ENCODE measurements at places on chromosomes 2 and 18.

DNA sequence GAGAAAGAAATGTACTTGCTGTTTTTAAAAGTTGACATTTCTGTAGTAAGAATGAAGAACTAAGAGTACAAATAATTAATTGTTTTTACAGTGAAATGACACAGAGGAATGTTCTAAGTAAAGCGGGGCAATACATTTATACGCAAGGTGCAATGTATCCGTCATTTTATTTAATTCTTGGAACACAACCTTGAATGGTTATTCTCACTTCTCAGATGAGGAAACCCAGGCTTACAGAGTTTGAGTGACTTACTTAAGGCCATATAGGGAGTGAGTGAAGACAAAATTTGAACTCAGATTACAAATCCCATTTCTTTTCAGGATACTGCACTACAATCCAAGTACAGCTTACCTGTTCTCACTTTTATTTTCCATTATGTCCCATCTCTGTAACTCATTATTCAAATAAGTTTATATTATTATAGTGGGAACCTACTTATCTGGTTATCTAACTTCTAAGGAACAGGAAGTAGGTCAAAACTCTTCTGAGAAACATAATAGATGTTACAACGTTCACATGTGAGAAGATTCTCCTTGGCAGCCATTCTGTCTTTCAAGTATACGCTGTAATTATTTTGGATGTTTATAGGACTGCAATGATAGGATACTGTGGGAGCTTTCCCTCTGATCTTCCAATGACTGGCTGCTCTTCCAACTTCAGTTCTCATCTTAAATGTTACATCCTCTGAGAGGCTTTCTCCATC, 12.3 kb upstream of the STK17B start:
- no peak for DNase-seq

DNA sequence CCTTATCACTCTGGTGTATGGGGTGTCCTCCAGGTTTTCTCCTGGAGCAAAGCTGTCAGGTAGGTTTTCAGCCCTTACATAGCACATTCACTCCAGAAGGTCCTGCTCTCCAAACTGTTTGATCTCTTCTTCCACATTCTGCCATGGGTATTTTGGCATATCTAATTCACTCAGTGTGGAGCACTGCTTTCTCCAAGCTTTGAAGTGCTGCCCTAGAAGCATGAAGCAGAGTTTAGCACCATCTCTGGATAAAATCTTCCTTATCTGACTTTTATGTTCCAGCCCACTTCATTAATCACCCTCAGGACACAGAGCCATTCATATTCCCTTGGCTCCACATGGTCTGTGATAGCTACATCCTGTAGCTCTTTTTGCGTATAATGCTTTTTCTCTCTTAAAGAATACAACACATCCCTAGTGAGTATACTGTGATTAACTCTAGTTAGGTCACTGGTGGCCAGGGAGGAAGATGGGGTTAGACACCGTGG, 56.7 kb upstream of the ARHGAP28 start:
- DNase-seq, result no peak

GRCh38 chr2:222756951-222757650, 85.6 kb downstream of the MOGAT1 start:
- peak; percentile 20 for DNase-seq

DNA sequence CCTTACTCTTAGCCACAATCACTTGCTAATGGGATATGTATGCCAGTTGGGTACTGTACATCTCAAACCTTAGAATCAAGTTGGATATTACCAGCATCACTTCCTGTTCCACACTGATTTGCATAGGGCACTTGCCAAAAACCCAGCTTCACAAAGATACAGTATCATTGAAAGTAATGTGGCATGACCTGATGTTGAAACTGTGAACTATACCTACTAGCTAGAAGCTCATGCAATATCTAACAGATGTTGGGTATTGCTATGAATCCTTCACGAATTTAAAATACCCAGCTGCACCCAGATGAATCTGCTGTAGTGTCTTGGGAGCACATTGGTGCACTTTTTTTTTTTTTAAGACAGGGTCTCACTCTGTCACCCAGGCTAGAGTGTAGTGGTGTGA, 6.5 kb upstream of the STAMBP start:
- DNase-seq, result no peak

GRCh38 chr2:239870276-239870675, 154.9 kb downstream of the NDUFA10 start:
- no peak for DNase-seq

DNA sequence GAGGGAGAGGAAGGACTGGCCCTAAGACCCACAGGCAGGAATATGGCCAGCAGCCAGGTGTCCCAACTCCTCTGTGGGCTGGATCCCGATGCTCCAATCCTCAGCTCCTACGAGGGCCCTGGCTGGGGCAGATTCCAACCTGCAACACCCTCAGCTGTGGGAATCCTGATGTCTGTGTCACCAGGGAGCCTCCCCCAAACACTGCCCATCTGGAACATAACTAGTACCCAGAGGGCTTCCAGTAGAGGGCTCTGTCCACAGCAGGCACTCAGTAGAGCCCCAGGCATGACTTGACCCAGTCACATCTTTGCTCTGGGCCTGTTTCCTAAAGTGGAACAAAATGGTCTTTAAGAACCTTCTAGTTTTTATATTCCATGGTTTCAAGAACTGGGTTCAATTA, 20.6 kb upstream of the LOXHD1 start:
- no peak for DNase-seq

GRCh38 chr18:3179430-3180089, 40.2 kb downstream of the MYOM1 start:
- DNase-seq, result no peak

- no peak for DNase-seq
These were observed 66.8 kb downstream of the EPB41L5 start for GRCh38 chr2:120079647-120080046.

GRCh38 chr2:66013456-66013855, 421.5 kb upstream of the MEIS1 start:
- no peak for DNase-seq

All from AG04450 (cell line).